Mammary epithelial cell (primary cell): ENCODE measurements at places on chromosomes 2 and 18. TPM values are rescaled to one million over a fixed set of nuclear protein-coding genes. Genes with fewer than 3 reads are reported as not detected.

COL6A3 gene
- polyA plus RNA-seq, result 0.16 TPM

SCG2 gene
- polyA plus RNA-seq, result 0.16 TPM

SERPINB12 gene
- polyA plus RNA-seq, result not detected

GALNT13 gene
- polyA plus RNA-seq, result not detected

CLHC1 gene
- polyA plus RNA-seq, result 2.6 TPM

ADD2 gene
- polyA plus RNA-seq, result 0.06 TPM

NEDD4L gene
- polyA plus RNA-seq, result 48.4 TPM

RGPD5 gene
- polyA plus RNA-seq, result 3.9 TPM

DYNAP gene
- not detected for polyA plus RNA-seq

HRH4 gene
- polyA plus RNA-seq, result not detected

MEP1B gene
- polyA plus RNA-seq, result not detected

GCKR gene
- polyA plus RNA-seq, result 1.1 TPM

LIMS3 gene
- polyA plus RNA-seq, result 0.43 TPM

IL36RN gene
- 0.46 TPM for polyA plus RNA-seq

TXNDC2 gene
- 0.09 TPM for polyA plus RNA-seq

MZT2A gene
- polyA plus RNA-seq, result 102 TPM

TMEFF2 gene
- not detected for polyA plus RNA-seq

PLGLB2 gene
- 0.05 TPM for polyA plus RNA-seq

DAPL1 gene
- 5.2 TPM for polyA plus RNA-seq

SETBP1 gene
- 7.4 TPM for polyA plus RNA-seq

DIPK1C gene
- not detected for polyA plus RNA-seq

SLC4A1AP gene
- 10.9 TPM for polyA plus RNA-seq

EMILIN1 gene
- 0.17 TPM for polyA plus RNA-seq

NMUR1 gene
- polyA plus RNA-seq, result not detected

FAM161A gene
- 0.46 TPM for polyA plus RNA-seq

ASB18 gene
- not detected for polyA plus RNA-seq
